Activated CD4-positive, alpha-beta T cell treated with anti-CD3 and anti-CD28 coated beads for 24 hours (primary cell): ENCODE measurements at places on chromosomes 5 and 9.

GRCh38 chr5:154840435-154841272, 9.7 kb downstream of the FAXDC2 start:
- no peak for DNase-seq

- no peak for DNase-seq
Measured at GRCh38 chr5:95048628-95049027, 236.3 kb downstream of the MCTP1 start.

- no peak for DNase-seq
Measured at GRCh38 chr9:135320331-135320730, 159.3 kb upstream of the PPP1R26 start.

DNA sequence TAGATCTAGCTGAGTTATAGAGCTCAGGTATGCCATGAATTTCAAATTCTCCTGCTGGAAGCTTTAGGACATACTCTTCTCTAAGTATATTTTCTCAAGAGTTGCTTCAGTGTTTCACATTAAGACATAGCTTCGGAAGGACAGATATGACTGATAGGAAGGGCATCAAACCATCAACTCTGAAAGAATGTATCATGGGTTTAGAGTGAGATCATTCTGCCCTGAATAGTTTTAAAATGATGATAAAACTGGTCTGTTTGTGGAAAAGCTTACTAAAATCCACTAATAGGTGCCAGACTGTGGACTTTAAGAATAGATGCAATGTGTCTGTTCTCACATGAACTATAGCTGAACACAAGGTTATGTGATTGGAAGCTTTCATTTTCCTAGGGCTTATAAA, 8.4 kb downstream of the SPEF2 start:
- DNase-seq: no peak

GRCh38 chr5:134835623-134836022, 10.1 kb upstream of the C5orf24 start:
- DNase-seq: no peak
